ENCODE measurements at places on chromosomes 13 and 19. TPM values are rescaled to one million over a fixed set of nuclear protein-coding genes. Genes with fewer than 3 reads are reported as not detected.

CCL25 gene
- not detected for total RNA-seq

- no peaks in the 10 kb centered on the region for H3K27me3 ChIP-seq
- H3K36me3 ChIP-seq: no peaks in the 10 kb centered on the region
- H3K27ac ChIP-seq: no peak overlapping the region
- H3K4me3 ChIP-seq: no peak overlapping the region
- H3K4me1 ChIP-seq: peaks cover 9% of the 10 kb centered on the region
These were observed 9.3 kb downstream of the IRF2BP1 start for GRCh38 chr19:45876411-45877197.

FUT3 gene
- total RNA-seq: not detected

DNA sequence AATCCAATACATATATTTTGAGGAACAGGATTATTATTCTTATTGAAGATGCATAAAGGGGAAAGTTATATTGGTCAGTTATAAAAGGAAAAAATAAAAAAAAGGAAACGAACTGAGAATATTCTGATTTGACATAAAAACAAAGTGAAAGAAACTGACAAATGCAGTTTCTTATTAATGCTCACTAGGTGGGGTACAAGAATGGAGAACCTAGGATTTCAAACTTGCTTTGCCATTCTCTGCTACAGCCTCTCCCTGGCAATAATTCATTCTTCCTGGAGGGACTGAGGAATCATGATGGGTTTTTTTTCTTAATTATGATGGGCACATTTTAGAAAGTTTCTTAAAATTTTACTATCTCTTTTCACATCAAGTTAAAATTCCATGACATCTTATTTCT is 154.9 kb downstream of the PCDH9 start:
- H3K27ac ChIP-seq: no peak overlapping the region
- no peaks in the 10 kb centered on the region for H3K27me3 ChIP-seq
- no peaks in the 10 kb centered on the region for H3K4me1 ChIP-seq
- DNase-seq: no peak
- no peaks in the 10 kb centered on the region for H3K36me3 ChIP-seq

GRCh38 chr13:45292176-45292575 is 48.8 kb downstream of the TPT1 start:
- no peak overlapping the region for H3K4me3 ChIP-seq
- no peaks in the 10 kb centered on the region for H3K36me3 ChIP-seq
- DNase-seq: no peak
- no peaks in the 10 kb centered on the region for H3K27me3 ChIP-seq
- no peak overlapping the region for H3K27ac ChIP-seq
- H3K4me1 ChIP-seq: no peaks in the 10 kb centered on the region

TSKS gene
- not detected for total RNA-seq

SLC25A41 gene
- total RNA-seq: not detected

THSD8 gene
- not detected for total RNA-seq

ZNF763 gene
- total RNA-seq: not detected

GRCh38 chr13:110125613-110126272 is 181.2 kb downstream of the COL4A1 start:
- peak overlapping the region; percentile 89 for H3K27ac ChIP-seq
- no peak overlapping the region for H3K4me3 ChIP-seq
- no peaks in the 10 kb centered on the region for H3K27me3 ChIP-seq
- no peaks in the 10 kb centered on the region for H3K36me3 ChIP-seq

GRCh38 chr13:45410466-45410865 is 7.7 kb downstream of the SLC25A30 start:
- no peak overlapping the region for H3K4me3 ChIP-seq
- H3K27me3 ChIP-seq: no peaks in the 10 kb centered on the region
- DNase-seq: no peak

Data from SJSA1 (cell line).